Activated T-helper 2 cell treated with anti-CD3 and anti-CD28 coated beads, Interferon-gamma antibody, Interleukin-2, Interleukin-4, amounts not matched to agents 10 μg/mL and 5 μg/mL and 100 μg/mL, durations not matched to agents 14 hours and 24 hours and 36 hours (primary cell): ENCODE measurements at places on chromosomes 5 and 9. TPM values are rescaled to one million over a fixed set of nuclear protein-coding genes. Genes with fewer than 3 reads are reported as not detected.

The PCDHGB4 gene
- 0.28 and 0.34 TPM in 2 replicates for total RNA-seq

The CCL27 gene
- 0.25 and 0.55 TPM in 2 replicates for total RNA-seq

The ARID3C gene
- total RNA-seq: 0.14 and 0.21 TPM in 2 replicates

GRCh38 chr9:1453636-1454035, 403.5 kb downstream of the DMRT2 start:
- DNase-seq: no peak
- peaks cover 5% of the 10 kb centered on the region for H3K27me3 ChIP-seq
- peaks cover 6% of the 10 kb centered on the region for H3K4me1 ChIP-seq
- no peak overlapping the region for H3K4me3 ChIP-seq
- H3K36me3 ChIP-seq: no peaks in the 10 kb centered on the region
- H3K27ac ChIP-seq: no peak overlapping the region

DNA sequence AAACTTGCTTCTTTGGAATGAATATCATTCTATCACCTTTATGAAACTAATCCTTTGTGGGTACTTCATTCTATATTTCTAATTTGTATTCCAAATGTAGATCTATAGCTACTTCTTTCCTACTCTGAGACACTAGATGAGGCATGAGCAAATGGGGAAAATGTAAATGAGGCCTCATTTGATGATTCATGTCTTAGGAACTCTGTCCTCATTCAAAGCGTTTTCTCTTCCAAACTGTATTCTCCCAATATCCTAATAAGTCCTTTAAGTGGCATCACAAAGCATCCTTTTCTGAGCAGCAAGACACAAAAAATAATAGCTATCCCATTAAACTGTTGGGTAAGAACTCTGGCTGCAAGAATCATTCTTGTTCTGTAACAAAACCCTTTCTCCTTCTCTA, 56.1 kb downstream of the TTLL11 start:
- H3K36me3 ChIP-seq: no peaks in the 10 kb centered on the region
- no peaks in the 10 kb centered on the region for H3K4me1 ChIP-seq
- H3K27me3 ChIP-seq: no peaks in the 10 kb centered on the region
- H3K4me3 ChIP-seq: no peak overlapping the region
- DNase-seq: no peak

- no peaks in the 10 kb centered on the region for H3K36me3 ChIP-seq
- H3K27ac ChIP-seq: no peak overlapping the region
- DNase-seq: no peak
- peaks cover 12% of the 10 kb centered on the region for H3K4me1 ChIP-seq
These were observed 4.1 kb downstream of the PRDM6 start for GRCh38 chr5:123093111-123093600.

DNA sequence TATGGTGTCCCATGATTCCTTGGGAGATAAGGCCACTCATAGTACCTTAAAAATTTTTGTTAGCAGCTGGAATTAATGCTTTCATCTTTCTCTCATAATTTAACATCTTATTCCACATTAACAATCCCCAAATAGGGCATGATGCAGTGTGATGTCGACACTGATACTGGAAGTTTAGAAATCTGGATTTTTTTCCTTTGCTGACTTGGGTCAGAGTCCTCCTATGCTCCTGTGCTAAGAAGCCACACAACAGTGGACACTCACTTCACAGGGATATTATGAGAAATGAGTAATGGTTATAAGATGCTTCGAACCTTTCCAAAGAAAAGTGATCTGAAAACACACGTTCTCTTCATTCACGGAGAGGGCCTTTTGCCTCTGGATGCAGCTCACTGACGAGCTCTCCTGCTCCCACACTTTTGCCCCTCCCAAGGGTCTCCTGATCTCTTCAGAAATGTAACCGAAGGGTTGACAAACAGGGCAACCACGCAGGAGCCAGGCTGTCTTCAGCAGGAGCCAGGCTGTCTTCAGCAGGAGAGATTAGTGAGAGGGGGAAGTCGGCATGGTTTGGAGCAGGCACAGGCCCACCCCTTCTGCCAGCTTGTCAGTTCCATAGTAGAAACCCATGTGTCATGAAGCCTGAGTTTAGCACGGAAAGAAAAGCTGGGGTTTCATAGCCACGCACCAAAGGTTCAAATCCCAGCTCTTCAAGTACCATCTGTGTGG, 247.8 kb downstream of the AOPEP start:
- H3K4me3 ChIP-seq: no peak overlapping the region
- no peak for DNase-seq
- no peak overlapping the region for H3K27ac ChIP-seq
- H3K4me1 ChIP-seq: no peaks in the 10 kb centered on the region
- no peaks in the 10 kb centered on the region for H3K36me3 ChIP-seq

DNA sequence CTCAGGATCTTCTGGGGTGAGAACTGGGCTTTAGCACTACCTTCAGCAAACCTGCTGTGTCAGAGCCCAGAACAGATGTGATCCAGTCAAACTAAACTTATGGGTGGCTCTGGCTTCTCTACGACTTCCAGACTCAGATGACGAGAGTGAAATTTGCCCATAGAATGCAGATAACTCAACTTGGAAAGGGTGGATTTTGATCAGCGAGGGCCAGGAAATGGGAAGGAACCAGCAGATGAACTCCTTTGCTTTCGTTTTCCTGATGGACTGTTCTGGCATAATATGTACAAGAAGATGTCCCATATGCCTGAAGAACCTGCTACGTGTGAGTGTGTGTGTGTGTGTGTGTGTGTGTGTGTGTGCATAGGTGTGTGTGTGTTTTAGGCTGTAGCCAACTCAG, 132.0 kb upstream of the MOCS2 start:
- H3K4me3 ChIP-seq: no peak overlapping the region
- no peak for DNase-seq
- H3K27ac ChIP-seq: no peak overlapping the region
- no peaks in the 10 kb centered on the region for H3K4me1 ChIP-seq
- peaks cover 14% of the 10 kb centered on the region for H3K27me3 ChIP-seq

The SH3RF2 gene
- 0.21 and 0.57 TPM in 2 replicates for total RNA-seq

DNA sequence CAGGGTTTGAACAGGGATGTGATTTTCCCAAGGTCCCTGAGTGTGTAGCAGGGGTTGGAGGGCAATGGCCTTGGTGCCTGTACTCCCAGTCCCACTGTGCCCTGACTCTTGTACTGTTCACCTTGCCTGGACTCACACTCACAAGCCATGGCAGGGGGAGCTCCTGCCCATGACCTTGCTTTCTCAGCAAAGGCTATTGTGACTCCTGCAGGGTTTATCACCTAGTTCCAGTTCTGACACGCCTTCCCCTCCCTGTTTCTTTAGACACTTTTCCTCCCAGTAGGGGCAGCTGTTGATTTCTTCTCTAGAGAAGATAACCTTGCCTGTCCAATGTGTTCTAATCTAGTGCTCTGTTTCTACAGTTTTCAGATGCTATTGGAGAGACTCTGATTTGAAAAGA, 139.5 kb downstream of the FSTL4 start:
- peaks cover 38% of the 10 kb centered on the region for H3K27me3 ChIP-seq
- H3K36me3 ChIP-seq: no peaks in the 10 kb centered on the region
- no peak overlapping the region for H3K27ac ChIP-seq
- no peak for DNase-seq
- H3K4me1 ChIP-seq: peaks cover 3% of the 10 kb centered on the region

GRCh38 chr9:34501889-34502425, 20.8 kb downstream of the ENHO start:
- H3K27ac ChIP-seq: no peak overlapping the region
- H3K36me3 ChIP-seq: no peaks in the 10 kb centered on the region
- no peak for DNase-seq
- H3K4me1 ChIP-seq: peaks cover 10% of the 10 kb centered on the region

DNA sequence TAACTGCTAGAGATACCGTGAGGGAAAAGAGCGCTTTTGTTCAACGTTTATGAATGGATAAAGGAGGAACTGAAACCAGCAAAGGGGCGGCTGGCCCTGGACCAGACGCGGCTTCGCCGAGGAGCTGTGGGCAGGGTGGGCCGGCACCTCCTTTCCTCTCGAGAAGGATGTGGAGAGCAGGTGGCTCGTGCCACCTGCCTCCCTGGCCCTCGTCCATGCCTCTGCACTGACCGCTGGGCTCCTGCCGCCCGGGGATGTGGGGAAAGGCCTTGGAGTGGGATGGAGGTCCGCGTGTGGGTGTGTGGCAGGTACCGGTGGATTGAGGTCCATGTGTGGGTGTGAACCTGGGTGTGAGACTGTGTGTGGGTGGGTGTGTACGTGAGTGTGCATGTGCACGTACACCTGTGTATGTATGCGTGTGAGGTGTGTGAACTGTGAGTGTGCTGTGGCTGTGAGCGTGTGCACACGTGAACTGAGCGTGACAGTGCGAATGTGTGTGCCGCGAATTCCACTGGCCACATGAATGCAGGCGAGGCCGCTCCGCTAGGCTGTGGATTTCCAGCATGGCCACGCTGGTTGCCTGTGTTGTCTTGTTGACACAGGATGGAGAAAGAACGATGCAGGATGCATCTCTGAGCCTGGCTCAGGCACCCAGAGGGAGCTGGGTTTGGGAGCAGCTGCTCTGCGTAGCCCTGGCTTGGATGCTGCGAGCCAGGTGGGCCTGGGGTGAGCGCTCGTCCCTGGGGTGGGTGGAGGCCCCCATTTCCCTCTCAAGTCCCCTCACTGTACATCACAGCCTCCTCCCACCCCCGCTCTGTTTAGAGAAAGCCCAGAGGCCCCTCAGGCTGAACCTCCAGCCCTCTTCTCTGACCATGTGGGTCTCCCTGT, 4.4 kb upstream of the CEP72 start:
- H3K36me3 ChIP-seq: peaks cover under 1% of the 10 kb centered on the region
- H3K4me3 ChIP-seq: no peak overlapping the region
- peaks cover 19% of the 10 kb centered on the region for H3K4me1 ChIP-seq
- H3K27me3 ChIP-seq: no peaks in the 10 kb centered on the region
- no peak for DNase-seq

The TUSC1 gene
- 0.48 TPM in 2 replicates for total RNA-seq

GRCh38 chr9:33510262-33511183, 13.5 kb upstream of the ANKRD18B start:
- peak; percentile 26 for DNase-seq
- H3K27me3 ChIP-seq: peaks cover 7% of the 10 kb centered on the region
- peaks cover 17% of the 10 kb centered on the region for H3K4me1 ChIP-seq

- no peak overlapping the region for H3K4me3 ChIP-seq
- no peak overlapping the region for H3K27ac ChIP-seq
- DNase-seq: no peak
- H3K36me3 ChIP-seq: no peaks in the 10 kb centered on the region
- no peaks in the 10 kb centered on the region for H3K27me3 ChIP-seq
These were observed 343.1 kb downstream of the BRINP1 start for GRCh38 chr9:119026120-119026519.

GRCh38 chr5:97383996-97384395, 200.9 kb upstream of the RIOK2 start:
- no peaks in the 10 kb centered on the region for H3K27me3 ChIP-seq
- DNase-seq: no peak
- no peaks in the 10 kb centered on the region for H3K4me1 ChIP-seq
- no peak overlapping the region for H3K4me3 ChIP-seq
- H3K27ac ChIP-seq: no peak overlapping the region

DNA sequence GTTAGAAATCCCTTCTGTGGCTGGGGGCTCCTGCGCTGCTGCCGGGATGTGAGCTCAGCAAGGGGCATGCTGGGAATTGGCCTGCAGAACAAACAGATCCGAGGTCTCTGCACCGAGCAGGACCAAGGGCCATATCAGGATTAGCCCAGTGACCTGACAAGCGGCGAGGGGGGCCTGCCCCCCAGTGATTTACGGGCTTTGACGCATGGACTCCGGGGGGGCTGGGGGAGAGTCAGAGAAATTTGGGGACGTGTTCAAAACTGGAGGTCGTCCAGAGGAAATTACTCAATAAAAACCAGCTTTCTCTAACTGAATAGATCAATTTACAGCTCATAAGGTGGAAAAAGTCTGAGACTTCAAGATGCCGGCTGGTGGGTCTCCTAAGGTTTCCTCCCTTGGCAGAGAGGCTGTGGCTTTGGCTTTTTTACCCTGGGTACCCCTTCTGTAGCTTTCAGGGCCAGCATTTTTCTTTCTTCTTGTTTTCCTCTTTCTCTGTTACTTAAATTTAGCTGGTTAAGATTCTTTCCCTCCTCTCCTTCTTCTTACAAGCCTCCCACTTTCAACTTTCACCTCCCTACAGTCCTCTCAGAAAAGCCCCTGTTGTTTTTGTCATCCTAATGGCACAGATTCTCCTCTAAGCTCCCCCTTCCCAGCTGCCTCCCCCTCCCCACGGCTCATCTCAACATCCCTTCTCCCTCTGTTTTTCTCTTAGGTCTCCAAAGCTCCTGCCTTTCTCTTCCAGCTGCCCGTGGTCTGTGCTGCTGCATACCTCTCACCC, 551.0 kb downstream of the CCDC171 start:
- no peaks in the 10 kb centered on the region for H3K36me3 ChIP-seq
- no peaks in the 10 kb centered on the region for H3K4me1 ChIP-seq
- no peak for DNase-seq
- H3K27me3 ChIP-seq: no peaks in the 10 kb centered on the region

DNA sequence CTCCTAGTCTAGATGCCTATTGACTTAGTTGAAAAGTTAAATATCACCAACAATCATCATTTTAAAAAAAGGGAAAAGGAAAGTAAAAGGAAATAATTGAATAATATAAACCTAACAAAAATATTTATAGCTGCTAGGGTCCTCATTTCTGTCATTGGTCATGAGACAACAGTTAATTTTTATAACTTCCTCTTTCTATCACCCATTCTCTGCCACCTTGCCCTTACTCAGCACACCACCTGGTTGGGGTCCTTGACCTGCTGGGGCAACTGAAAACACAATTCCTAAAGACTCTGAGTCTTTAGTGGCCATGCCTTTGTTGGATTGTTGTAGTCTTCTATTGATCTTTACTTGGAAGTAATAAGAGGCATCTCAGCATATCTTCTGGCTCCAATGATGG, 179.5 kb upstream of the MAST4 start:
- no peak for DNase-seq
- no peaks in the 10 kb centered on the region for H3K4me1 ChIP-seq
- H3K27me3 ChIP-seq: no peaks in the 10 kb centered on the region
- no peak overlapping the region for H3K4me3 ChIP-seq

The PCDH1 gene
- total RNA-seq: not detected in 2 replicates

The DIRAS2 gene
- 0.05 TPM in 1 of 2 replicates, not detected in the other for total RNA-seq

The TENT4A gene
- total RNA-seq: 39.4 and 40.1 TPM in 2 replicates

- no peak overlapping the region for H3K27ac ChIP-seq
- no peaks in the 10 kb centered on the region for H3K4me1 ChIP-seq
- H3K36me3 ChIP-seq: no peaks in the 10 kb centered on the region
- H3K27me3 ChIP-seq: no peaks in the 10 kb centered on the region
These were observed 2.6 kb upstream of the QRFP start for GRCh38 chr9:130899051-130899748.

DNA sequence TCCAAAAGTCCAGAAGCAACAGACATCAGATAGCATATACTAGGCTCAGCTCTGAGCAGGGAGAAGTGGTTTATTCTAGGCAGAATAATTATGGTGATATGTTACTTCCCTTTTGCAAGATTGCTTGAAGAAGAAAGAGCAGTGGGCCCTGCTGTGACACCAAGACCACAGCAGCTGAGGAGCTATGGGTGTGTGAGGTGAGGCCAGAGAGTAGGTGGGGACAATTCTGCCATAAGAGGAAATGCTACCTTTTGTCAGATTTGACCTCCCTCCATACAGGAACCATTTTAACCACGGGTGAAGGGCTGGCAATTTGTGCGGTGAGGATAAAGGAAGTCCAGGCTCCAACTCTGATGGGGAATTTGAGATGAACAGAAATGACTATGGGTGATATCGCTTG, 51.3 kb downstream of the TNFSF15 start:
- peaks cover 6% of the 10 kb centered on the region for H3K4me1 ChIP-seq
- no peaks in the 10 kb centered on the region for H3K36me3 ChIP-seq
- H3K4me3 ChIP-seq: no peak overlapping the region
- peaks cover 7% of the 10 kb centered on the region for H3K27me3 ChIP-seq
- no peak overlapping the region for H3K27ac ChIP-seq

- H3K4me3 ChIP-seq: no peak overlapping the region
- H3K4me1 ChIP-seq: no peaks in the 10 kb centered on the region
- no peak for DNase-seq
These were observed 220.1 kb upstream of the DMAC1 start for GRCh38 chr9:8019636-8020035.

The GPR150 gene
- total RNA-seq: 0.11 and 0.14 TPM in 2 replicates
